GOT3 (cell line): ENCODE measurements at places on chromosomes 3 and 15.

DNA sequence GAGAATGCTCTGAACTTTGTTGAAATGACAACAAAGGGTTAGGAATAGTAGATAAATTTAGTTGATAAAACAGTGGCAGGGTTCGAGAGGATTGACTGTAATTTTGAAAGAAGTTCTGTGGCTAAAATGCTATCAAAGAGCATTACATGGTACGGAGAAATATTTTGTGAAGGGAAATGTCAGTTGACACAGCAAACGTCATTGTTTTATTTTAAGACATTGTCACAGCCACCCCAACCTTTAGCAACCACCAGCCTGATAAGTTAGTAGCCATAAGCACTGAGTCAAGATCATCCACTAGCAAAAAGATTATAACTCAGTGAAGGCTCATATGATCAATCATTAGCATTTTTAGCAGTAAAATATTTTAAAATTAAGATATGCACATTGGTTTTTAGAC is 8.7 kb upstream of the ST3GAL6 start:
- no peak for DNase-seq

DNA sequence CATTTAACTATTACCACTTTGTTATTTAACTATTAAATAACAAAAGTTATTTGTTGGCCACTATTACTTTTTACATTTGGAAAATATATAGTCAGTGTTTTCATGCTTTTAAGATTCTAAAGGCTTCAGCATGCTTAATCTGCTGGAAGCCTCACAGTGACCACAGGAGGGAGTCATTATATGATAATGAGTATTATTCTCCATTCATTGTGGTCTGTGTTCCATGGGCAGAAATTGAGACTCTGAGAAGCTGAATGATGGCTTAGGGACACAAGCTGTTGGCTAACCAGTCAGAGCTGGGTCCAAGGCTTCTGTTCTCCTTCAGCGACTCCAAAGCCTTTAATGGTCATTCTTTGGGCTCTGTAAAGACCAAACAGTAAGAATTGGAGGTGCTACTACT is 64.7 kb downstream of the BFSP2 start:
- no peak for DNase-seq

DNA sequence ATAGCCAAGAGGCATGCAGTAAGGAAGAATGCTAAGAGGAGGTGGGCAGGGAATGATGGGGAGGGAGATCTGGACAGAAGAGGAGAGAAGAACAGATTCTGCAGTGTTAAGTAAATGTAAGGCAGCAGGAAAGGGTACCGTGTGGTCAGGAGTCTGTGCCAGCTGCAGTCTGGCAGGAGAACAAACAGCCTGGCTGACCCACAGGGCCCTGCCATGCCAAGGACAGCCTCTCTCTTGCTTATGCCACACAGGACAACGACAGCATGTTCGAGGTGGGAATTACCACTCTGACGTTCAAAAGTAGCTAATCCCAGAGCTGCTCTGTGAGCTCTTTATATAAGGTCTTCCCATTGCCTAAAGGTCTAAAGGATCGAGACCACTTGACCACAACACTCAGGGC is 31.3 kb downstream of the DAPK2 start:
- no peak for DNase-seq

DNA sequence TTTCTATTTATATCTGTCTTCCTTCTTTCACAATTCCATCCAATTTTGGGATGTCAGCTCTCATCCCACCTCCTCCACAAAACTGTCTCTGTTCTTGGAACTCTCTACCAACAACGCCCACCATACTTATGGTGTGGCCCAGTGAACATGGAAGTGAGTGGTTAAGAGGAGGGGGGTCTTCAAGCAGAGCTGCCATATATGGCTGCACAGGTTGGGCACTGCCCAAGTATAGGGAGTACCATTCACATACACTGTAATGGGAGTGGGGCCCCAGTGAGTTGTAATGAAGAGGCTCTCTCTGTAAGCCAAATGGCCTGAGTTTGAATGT is 7.9 kb upstream of the CAMK1 start:
- DNase-seq = no peak

- no peak for DNase-seq
Observed at GRCh38 chr3:19394946-19395345, 246.6 kb downstream of the KCNH8 start.

- DNase-seq = no peak
Observed at GRCh38 chr3:126607214-126607908, 47.6 kb downstream of the TXNRD3 start.

GRCh38 chr3:119794971-119795612 is 13.2 kb downstream of the NR1I2 start:
- no peak for DNase-seq

- no peak for DNase-seq
Observed at GRCh38 chr3:144028798-144029411, 57.3 kb downstream of the DIPK2A start.

- no peak for DNase-seq
Observed at GRCh38 chr15:74884428-74885223, 5.2 kb upstream of the MPI start.

DNA sequence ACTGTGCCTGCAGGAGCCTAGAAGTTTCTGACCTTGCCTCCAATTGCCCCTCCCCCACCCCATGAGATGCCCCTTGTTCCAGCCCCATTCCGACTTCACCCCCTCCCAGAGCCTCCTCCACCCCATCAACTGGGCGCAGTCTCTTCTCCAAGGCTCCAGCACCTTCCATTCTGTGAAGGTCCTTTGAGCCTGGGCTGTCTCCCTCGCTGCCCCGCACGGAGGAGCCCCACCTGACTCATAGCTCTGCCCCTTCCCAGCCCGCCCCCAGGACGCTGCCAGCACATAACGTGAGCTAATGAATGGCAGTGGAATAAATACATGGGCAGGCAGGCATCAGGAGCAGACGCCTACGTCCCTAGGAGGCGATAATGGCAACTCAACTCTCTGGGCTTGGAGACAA is 113.1 kb downstream of the NUP210 start:
- DNase-seq = no peak

- no peak for DNase-seq
Observed at GRCh38 chr15:60381148-60381788, 16.5 kb downstream of the ANXA2 start.

DNA sequence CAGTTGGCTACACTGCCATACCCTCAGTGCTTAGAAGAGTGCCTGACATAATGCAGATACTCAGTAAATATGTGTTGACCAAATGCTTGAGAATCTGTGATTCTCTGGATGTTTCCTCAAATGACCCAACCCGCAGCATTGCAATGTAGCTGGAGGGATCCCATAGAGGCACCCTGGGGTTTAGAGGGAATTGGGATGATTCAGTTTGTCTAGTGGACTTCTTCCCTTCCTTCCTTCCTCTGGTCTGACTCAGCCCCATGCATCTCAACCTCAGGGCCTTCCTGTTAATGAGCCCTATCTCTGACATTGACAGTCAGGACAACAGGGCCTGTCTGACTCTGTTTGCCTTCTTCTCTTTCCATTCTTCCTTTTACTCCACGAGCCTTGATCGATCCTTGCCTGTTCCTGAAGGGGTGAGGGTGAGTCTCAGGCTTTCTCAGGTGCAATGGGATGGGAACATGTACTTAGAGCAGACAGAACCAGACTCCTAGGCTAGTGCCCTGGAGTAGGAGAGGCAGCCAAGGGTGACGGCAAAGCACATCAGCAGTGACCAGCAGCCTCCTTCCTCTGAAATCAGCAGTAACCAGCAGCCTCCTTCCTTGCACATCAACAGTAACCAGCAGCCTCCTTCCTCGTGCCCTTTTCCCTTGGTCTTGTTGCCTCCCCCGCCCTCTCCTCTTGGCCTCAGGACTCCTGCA is 78.2 kb downstream of the DGKG start:
- no peak for DNase-seq

DNA sequence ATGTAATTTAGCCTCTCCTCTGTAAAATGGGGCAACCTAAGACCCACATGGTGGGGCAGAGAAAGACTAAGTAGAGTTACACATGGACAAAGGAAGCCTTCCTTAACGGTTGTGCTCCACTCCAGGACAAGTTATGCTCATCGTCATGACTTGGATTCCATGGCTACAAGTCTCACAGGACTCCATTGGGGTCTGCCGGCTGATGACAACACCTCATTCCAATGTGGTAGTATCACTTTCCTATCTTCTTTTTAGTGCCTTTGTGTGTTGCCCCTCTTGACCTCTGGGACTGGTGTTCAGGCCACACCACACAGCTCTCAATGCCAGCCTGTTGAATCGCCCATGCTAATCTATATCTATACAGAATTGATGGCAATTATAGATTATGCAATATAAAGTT is 181.3 kb upstream of the WNT5A start:
- DNase-seq = no peak

GRCh38 chr3:39937315-39937714 is 127.9 kb downstream of the MYRIP start:
- no peak for DNase-seq

DNA sequence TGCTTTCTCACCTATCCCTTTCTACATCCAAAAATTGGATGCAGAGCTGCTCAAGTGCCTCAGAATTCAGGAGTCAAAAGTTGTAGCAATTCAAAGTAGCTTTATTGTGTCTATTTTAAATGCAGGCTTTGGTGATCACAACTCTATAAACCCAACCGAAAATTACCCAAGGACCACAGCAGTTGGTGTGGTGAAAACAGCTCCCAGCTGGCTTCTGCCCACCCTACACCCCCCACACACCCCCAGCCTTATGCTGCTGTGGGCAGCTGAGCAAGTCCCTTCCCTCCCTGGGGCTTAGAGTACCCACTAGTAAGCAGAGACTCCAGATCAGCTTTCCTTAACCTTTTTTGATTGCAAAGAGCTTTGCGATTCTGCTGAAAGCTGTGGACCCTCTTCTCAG is 5.8 kb upstream of the HES1 start:
- DNase-seq = no peak

- no peak for DNase-seq
Observed at GRCh38 chr3:111080413-111080812, 8.8 kb downstream of the NECTIN3 start.

GRCh38 chr15:63233667-63234423 is 43.6 kb upstream of the APH1B start:
- no peak for DNase-seq

- DNase-seq = no peak
Observed at GRCh38 chr15:65028338-65028737, 1.1 kb downstream of the MTFMT start.

- no peak for DNase-seq
Observed at GRCh38 chr15:74847432-74847831, 4.5 kb upstream of the ULK3 start.

GRCh38 chr3:184791171-184791570 is 20.8 kb upstream of the VPS8 start:
- DNase-seq = no peak

- no peak for DNase-seq
Observed at GRCh38 chr3:38916706-38917105, 100.7 kb upstream of the SCN10A start.

DNA sequence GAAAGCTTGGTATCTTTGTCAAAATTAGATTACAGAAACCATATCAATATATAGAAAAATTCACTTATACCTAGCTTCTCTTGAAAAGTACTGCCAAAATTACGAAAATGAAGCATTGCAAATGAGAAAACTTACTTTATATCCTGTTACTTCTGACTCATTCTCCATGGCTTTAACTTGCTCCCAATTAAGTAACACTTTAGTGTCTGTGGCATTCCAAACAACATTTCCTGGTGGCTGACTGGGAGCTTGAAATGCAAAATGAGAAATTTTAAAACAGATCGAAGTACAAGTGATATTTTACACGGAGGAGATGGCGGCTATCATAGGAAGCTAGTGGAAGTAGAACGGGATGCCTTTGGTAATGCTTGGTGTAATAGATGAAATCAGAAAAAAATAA is 347.3 kb downstream of the CNTN3 start:
- DNase-seq = no peak

GRCh38 chr3:120875989-120876388 is 32.0 kb upstream of the STXBP5L start:
- no peak for DNase-seq

DNA sequence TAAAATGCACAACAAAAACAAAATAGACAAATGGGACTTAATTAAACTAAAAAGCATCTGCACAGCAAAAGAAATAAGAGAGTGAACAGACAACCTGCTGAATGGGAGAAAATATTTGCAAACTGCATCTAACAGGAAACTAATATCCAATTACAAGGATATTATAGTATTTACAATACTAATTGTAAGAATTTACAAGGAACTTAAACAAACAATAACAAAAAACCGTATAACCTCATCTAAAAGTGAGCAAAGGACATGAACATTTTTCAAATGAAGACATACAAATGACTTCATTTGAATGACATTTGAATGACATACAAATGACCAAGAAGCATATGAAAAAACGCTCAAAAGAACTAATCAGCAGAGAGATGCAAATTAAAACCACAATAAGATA is 66.4 kb downstream of the CSNK1G1 start:
- no peak for DNase-seq

- no peak for DNase-seq
Observed at GRCh38 chr3:197682713-197683112, 54.0 kb downstream of the RUBCN start.

DNA sequence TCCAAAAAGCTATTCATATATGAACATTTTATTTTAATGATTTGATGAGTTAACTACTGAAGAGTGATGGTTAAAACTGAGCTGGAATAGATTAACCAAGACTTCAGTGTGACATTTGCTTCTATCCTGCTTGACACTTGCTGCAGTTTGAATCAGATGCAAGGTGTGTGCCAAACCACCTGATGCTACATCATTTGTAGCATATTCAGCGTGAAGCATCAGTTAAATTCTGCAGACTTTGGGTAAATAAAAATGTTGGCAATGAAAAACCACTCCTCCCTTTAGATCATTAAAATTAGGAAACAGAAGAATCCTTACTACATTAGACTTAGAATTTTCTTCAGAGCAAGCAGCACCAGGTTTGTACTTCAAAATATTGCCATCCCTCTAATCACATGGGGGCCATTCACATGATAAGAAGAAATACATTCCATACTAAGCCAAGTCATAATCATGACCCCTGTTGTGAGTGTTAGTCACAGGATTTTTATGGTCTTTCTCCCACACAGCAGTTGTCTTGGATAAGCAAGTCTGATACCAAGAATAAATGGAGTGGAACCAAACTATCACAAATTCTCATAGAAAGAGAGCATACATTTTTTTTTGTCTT is 160.7 kb upstream of the TNIK start:
- no peak for DNase-seq

DNA sequence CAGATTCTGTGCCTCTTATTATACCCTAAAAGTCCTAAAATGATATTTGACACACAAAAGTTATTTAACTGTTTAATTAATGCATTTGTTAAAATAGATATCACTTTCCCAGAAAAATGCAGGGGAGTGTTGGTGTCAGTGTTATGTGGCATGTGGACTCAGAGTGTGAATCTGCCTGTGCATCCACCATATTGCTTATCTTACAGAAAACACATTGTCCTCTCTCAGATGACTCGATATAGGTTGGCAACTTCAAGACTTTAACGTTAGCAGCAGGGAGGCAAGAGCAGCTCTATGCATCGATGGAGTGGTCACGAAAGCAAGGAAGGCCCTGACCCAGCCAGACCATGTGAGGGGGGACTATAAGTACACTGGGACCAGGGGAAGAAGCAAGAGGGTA is 165.4 kb upstream of the DCBLD2 start:
- DNase-seq = no peak

GRCh38 chr3:45603226-45603625 is 8.7 kb downstream of the LIMD1 start:
- DNase-seq = no peak
